Epithelial cell of alveolus of lung (primary cell): ENCODE measurements at places on chromosomes 7 and 10. TPM values are rescaled to one million over a fixed set of nuclear protein-coding genes. Genes with fewer than 3 reads are reported as not detected.

ZNF804B gene
- not detected in 2 replicates for total RNA-seq

STAG3 gene
- total RNA-seq = 0.16 and 0.91 TPM in 2 replicates

HMX2 gene
- total RNA-seq = not detected in 2 replicates

PPP1R17 gene
- total RNA-seq = not detected in 2 replicates

TAS2R3 gene
- 1.1 TPM in 1 of 2 replicates, not detected in the other for total RNA-seq

SERPINE1 gene
- 85.0 and 3,652 TPM in 2 replicates for total RNA-seq

C10orf95 gene
- not detected in 2 replicates for total RNA-seq
